ENCODE measurements at places on chromosomes 4 and X. TPM values are rescaled to one million over a fixed set of nuclear protein-coding genes. Genes with fewer than 3 reads are reported as not detected.

DNA sequence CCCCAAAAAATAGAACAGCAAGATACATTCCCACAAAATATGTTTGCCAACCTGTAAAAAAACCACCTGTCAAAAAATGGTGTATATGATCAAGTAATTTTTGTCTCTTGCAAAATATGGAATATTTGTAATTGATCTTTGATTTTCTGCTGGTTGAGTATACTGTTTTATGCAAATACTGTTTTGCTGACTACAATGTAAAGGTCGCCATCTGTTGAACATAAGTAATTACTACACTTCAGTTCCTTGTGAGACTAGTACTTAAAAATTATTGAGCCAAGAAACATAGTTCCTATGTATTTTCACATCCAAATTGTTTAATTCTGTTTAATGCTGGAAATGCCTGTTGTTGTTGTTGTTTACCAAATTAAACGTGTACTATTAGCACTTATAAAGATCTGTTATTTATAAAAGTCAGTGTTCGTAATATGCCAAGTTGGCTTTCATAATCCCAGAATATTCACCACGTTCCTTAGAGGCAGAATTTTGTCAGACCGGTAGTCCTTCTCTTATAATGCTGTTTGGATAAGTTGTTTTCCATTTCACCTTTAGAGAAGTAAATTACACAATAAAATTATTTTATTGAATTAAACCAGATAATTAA is 144.2 kb downstream of the PDLIM5 start:
- DNase-seq: peak; percentile 43

- DNase-seq: no peak
Measured at GRCh38 chr4:142236268-142236667, 599.9 kb downstream of the IL15 start.

DNA sequence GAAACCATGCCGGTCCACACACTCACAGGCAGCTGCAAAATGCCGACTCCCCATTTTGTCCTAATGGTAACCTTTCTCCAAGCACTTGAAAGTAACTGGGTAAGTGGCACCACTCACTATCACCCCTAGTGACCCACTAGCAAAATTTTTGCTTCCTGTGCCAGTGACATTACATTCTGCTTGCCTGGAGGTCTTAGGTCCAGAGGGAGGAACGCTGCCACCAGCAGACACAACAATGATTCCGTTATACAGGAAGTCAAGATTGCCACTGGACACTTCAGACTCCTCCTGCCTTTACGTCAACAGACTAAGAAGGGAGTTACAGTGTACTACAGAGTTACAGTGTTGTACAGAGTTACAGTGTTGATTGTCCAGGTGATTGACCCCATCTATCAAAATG is 11.8 kb upstream of the TMEM192 start:
- no peak for DNase-seq

DNA sequence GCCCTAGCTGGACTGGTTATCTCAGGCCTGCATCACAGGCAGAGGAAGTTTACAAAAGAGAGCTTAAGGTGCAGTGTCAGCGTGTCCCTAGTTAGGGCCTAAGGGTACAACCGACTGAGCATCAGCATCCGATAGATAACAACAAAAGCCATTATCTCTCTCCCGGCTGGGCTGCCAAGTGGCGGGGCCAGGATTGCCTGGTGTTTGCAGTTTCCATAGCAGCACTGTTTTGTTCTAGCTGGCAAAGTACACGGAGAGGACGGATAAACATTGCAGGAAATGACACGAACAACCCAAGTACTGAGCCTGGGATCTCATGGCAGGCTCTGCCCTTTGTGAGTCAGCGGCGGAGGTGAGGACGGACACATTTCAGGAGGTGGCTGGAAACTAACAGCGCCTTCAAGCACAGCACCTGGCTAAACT is 104.7 kb upstream of the NOCT start:
- DNase-seq: no peak

GRCh38 chr4:64581422-64581821 is 172.2 kb upstream of the TECRL start:
- DNase-seq: no peak

DNA sequence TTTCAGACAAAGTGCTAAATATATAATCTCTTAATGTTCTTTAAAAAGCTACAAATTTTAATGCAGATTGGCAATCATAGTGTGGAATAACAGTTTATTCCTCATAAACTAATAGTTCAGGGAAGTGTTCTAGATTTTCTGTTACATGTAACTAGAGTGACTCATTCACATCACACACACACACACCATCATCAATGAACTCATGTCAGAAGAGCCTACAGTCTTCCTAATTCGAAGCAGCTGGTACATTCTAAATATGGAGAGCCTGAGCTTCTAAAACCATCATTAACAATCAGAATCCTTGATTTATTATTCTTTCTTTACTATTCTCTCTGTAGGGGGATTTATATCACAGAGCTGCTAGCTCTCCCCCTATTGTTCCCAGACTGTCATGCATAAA is 49.6 kb downstream of the DKK2 start:
- DNase-seq: no peak

DNA sequence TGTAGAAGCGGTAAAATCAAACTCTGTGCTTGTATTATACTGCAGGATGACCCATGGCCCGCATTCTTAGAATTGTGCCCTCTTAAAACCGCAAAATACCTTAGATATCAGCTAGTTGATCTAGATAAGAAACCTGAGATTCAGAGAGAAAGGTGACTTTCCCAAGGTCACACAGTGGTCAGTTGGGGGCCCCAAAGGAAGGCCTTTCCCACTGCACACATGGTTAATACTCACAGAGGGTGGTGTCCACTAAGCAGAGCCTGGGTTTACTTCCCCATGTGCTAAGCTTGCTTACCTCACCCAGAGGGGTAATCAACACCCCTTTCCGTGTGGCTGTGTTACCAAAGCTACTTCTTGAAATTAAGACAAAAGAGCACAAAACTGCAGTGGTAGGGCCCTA is 66.3 kb downstream of the RBM47 start:
- no peak for DNase-seq

DNA sequence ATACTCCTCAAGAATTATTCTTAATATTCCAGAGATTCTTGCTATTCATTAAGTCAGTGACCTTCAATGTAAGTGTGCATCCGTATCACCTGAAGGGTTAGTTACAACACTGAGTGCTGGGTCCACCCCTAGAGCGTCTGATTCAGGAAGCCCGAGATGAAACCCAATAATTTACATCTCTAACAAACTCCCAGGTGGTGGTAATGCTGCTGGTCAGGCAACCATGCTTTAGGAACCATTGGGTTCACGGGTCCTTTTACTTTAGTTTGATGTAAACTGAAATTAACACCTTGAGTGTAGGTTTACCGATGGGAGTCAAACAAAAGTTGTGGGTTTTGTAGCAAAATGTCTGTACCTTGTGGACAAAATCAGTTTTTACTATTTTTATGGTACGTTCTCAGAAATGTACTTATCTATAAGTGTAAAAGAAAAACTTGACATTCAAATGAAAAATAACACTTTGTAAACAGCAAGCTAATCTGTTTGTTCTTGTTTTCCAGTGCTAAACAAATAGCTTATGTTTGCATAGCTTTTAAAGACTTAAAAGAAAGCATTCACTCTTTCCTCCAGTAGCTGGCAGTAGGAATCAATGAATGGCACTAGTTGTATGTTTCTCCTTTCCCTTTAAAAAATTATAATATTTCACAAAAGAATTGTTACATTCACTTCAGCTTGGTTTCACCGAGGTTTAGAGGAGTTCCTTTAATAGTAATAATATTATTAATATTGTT is 32.7 kb downstream of the ACE2 start:
- no peak for DNase-seq

Gene ADH1C
- total RNA-seq: not detected

Gene MAGEE1
- 11.4 TPM for total RNA-seq

Gene PAGE5
- not detected for total RNA-seq

Gene P2RY4
- total RNA-seq: not detected
